ENCODE measurements at places on chromosomes 11 and 22. TPM values are rescaled to one million over a fixed set of nuclear protein-coding genes. Genes with fewer than 3 reads are reported as not detected.

DNA sequence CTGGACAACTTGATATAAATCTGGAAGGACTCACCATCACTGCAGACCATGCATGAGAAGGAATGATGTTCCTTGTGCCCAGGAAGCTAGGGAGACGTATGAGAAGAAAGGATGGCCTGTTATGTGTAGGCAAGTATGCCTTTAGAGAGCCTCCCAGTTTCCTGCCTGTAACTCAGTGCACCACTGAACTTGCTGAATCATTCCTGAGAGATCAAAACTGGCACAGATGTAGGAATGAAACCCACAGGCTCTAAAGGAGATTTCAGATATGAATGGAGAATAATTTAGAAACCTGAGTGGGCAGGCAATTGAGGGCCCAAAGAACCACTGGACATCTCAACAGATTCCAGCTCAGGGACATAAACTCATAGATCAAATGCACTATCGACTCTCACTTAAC, 38.4 kb upstream of the PRSS23 start:
- DNase-seq: no peak

DNA sequence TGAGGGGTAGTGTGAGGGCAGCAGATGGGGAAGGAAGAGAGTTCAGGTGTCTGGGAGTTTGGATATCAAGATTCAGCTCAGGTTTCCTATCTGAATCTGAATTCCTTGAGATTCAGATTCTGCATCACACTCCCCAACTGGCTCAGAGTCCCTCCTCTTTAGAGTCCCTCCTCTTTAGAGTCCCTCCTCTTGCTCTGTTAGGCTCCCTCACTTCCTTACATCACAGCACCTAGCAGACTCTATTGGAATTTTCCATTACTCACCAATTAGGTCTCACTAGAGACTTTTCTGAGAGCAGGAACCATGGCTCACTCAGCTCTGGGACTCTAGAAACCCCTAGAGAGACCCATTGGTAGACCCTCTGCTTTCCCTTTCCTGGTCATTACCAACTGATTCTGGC, 303.4 kb upstream of the SYN3 start:
- DNase-seq: no peak

Gene LINC01488
- 1.4 TPM for total RNA-seq

GRCh38 chr11:19838994-19839768, 126.5 kb downstream of the NAV2 start:
- DNase-seq: no peak

DNA sequence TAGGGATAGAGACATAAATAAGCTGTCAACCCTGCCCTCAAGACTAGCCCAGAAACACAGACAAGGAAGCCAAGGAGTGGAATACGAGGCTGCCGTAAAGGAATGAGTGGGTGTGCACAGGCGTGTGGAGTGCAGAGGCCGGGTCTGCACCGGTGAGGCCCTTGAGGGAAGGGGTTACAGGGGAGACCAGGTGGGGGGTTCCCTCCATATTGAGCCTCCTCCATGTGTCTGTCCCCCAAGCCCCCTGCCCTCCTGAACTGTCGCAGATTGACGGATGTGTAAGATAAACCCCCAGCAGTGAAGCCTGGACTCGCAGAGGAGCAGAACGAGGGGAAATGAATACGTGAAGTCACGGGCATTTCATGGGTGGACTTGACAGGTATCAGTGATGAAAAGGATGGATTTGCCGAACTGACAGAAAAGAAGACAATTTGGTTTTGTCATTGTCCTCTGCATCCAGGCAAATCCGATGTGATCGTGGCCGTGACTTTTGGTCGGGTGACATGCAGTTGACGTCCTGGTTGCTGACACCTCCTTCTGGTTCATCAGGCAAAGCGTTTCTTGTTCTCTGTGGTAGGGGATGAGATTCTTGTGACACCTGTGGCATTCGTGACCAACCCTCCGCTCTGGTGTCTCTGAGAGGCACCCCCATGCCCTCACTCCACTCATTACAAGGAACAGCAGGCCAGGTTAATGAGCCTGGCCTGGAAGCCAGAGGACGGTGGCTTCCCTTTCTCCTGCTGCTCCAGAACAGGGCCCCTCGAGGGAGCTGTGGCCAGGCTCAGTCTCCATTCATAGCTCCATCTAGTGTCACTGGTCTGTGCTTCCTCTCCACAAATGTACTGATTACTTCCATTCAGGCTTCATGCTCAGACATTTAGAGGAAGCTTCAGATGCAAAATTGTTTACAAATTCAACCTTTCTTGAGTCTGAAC, 223.1 kb upstream of the B3GAT1 start:
- DNase-seq: no peak

DNA sequence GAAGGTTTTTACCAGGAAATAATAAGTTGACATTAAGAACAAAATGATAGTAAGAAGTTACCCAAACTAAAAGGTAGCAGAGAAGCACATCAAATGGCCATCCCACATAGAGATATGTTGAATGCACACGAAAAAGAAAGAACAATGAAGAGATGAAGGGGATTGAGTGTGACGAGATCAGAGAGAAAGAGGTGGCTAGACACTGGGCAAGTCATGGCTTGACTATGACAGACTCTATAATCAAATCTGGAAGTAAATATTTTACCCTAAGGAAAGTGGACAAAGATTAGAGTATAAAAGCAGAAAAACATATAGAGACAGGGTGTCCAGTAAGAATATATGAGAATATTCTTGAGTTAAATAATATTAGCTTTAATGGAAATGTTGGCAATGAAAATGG, 31.4 kb downstream of the CASP12 start:
- no peak for DNase-seq

Gene APOC3
- total RNA-seq: 16.3 TPM

DNA sequence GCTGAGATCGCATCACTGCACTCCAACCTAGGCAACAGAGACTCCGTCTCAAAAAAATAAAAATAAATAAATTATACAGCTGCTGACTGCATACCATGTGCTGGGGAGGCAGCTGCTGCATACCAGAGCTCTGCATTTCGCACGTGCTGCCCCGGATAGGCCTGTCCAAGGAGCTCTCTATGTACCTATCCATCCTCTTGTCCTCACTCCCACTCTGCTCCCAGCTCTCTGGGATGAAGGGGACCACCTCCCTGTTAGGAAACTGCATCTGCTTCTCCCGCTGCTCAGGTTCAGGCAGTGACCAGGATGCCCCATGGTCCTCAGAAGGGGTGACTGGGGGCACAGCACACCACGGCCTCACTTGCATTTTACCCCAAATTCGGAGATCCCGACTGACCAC, 302.3 kb downstream of the BRD1 start:
- DNase-seq: no peak

DNA sequence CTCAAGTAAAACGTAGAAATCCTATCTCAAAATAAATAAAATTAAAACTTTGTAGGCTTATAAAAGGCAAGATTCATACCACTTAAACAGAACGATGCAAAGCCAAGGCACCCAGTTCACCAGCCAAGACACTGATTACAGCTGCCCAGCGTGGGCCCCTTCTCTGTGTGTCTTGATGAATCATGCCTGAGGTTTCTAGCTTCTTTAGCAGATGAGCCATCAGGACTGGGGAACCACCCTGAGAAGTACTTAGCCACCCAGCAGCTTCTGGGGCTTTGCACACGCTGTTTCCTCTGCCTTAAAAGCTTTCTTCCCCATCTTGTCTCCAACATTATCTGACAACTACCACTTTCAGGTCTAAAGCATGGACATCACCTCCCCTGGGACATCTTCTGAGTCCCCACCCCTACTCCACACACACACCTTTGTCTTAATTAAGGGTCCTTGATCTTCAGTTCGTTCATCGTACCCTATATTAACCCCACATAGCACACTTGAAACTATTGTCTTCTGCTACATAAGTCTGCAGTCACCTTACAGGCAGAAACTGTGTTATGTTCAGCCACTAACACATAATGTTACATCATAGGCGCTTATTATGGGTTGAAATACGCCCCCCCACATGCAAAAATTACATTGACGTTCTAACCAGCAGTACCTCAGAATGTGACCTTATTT, 8.7 kb upstream of the LAYN start:
- DNase-seq: no peak

GRCh38 chr11:11500744-11501487, 120.9 kb downstream of the GALNT18 start:
- no peak for DNase-seq

DNA sequence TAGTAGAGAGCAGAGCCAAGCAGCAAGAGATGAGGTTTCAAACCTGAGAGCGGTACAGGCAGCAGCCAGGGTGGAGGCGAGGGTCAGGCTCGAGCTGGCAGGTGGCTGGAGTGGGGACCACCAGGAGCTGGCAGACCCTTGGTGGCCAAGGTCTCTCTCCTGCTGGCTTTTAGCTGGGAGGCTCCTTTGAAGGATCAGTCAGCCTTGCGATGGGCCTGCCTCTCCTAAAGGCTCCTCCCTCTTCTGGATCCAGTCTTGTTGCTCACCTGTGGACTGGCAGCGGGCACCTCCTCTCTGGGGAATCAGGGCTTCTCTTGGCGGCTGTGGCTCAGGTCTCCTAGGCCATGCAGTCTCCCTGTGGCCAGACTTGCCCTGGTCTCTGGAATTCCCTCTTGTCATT, 24.8 kb downstream of the TPST2 start:
- no peak for DNase-seq

DNA sequence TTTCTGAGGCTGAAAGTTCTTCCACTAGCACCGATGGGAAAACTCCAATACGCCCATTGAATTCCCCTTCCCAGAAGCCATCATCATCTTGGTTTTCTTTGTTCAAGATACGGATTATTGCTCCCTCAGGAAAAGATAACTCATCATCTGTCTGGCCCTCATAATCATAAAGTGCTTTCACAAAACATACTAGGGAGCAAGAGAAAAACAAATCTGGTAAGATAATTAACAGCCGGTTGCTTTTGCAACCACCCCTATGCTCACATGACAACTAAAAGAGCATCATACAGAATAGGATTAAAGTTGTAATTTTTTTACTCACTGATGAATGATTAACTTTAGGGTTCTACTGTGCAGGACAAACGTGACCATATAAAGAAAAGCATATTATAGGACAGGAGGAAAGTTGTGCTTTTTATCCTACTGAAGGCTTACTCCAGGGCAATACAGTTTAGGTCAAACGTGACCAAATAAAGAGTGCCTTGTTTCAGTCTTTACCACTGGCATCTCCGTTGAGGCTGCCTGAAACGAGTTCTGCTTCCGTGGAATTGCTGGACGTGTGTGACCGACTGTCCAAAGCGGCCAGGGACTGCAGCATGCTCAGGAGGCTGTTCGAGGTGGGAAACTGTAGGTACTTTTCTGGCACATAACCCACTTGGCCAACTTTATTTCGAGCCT, 28.6 kb downstream of the ATG16L2 start:
- no peak for DNase-seq

DNA sequence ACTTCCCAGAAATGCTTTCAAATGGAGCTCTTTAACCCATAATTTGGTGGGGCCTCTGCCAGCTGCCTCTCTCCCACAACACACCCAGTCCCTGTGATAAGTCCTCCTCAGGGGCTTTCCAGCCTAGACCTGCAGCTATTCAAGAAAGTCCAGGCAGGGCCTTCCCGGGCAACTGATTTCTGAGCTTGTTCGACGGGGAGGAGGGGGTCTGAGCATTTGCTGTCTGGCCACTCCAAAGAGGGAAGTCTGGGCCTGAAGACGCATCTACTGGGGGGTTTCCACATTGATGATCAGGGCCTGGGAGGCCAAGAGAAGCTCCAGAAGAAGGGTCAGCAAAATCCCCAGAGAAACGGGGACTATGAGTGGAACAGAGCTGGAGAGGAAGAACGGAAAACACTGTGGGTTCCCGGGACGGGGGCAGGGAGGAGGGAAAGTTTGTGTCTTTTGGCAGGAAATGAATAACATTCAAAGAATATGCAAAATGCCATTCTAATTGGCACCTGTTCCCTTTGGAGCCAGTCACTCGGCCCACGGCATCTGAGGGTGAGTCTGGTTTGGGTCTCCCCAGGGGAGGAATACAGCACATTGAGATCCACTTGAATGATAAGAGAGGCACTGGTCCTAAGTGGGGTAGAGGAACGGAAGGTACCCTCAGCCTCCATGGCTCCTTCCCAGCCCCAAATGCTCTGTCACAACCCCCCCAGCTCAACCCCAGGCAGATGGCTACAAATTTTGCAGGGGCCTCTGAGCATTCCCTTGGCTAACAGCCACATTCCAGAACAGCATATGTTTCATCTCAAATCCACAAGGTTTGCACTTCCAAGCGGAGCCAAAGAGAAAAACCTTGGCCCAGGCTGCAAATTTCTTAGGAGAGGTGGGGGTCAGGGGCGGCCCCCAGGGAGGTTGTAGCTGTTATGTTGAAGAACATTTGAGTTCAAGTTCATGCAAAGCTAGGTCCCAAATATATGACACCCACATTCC, 72.0 kb downstream of the RPUSD4 start:
- no peak for DNase-seq

- DNase-seq: no peak
Observed at GRCh38 chr22:48898524-48899250, 929.0 kb downstream of the BRD1 start.

Gene LRRC32
- 0.14 TPM for total RNA-seq

- DNase-seq: no peak
Observed at GRCh38 chr11:123487157-123487744, 57.2 kb downstream of the GRAMD1B start.

- no peak for DNase-seq
Observed at GRCh38 chr11:124753624-124754023, 1.6 kb upstream of the VSIG2 start.

Gene IFITM1
- 2.3 TPM for total RNA-seq

Gene ATP6V1E1
- 61.3 TPM for total RNA-seq

Gene OR5P2
- not detected for total RNA-seq

GRCh38 chr22:41350087-41350486, 31.7 kb upstream of the TEF start:
- DNase-seq: no peak

DNA sequence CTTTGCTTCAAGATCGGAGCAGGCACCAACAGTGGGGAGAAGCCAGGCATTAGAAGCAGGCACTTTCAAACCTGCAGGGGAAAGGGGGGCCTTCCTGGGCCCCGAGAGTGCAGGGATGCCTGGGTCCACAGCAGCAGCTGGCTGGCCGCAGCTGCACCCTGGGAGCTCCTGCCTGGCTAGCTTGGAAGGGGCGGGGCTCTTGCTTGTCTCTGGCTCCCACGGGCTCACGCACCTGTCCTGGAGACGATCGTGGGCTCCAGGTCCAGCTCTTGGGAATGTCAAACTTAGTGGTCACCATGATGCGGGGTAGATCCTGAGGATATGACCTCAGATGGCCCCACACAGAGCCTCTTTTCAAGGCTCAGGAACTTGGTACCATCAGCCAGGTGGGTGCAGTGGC, 1673.2 kb downstream of the LRRC4C start:
- no peak for DNase-seq

DNA sequence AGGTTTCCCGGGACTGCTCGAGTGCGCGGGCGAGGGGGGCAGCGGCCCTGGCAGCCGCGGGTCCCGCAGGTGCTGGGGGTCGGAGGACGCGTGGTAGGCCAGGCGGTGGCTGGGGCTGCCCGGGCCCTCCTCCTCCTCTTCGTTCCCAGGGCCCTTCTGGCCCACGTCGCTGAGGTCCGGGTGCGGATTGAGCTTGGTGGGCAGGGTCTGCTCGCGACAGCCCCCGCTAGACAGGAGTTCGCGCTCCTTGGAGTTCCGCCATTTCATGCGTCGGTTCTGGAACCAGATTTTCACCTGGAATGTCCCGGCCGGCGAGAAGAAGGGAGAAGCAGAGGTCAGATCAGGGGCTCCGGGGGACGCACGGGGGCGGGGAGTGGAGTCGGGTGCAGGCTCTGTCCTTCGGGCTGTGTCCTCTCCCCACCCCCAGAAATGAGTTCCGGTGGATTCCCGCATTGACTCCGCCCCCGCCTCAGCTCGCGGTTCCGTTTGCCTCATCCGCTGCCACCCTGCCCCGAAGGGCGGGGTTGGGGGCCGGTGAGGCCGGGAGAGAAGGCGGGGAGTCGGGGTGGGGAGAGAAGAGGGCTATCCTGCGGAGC, 3.9 kb downstream of the DBX1 start:
- no peak for DNase-seq
